ENCODE measurements at places on chromosomes 2 and 18. TPM values are rescaled to one million over a fixed set of nuclear protein-coding genes. Genes with fewer than 3 reads are reported as not detected.

Gene BCL11A
- total RNA-seq, result 1.1 TPM

Gene TDRD15
- not detected for total RNA-seq

Gene GRHL1
- 1.0 TPM for total RNA-seq

Gene RBM45
- 12.5 TPM for total RNA-seq

Gene CSRNP3
- total RNA-seq, result 15.6 TPM

- peaks cover 13% of the 10 kb centered on the region for H3K4me1 ChIP-seq
- no peaks in the 10 kb centered on the region for H3K27me3 ChIP-seq
- H3K4me3 ChIP-seq, result no peak overlapping the region
- DNase-seq, result no peak
- H3K27ac ChIP-seq, result no peak overlapping the region
- H3K36me3 ChIP-seq, result peaks cover under 1% of the 10 kb centered on the region
These were observed 65.6 kb downstream of the EMX1 start for GRCh38 chr2:72982781-72983499.

GRCh38 chr2:23905155-23905554 is 21.8 kb downstream of the ATAD2B start:
- no peaks in the 10 kb centered on the region for H3K27me3 ChIP-seq
- H3K4me3 ChIP-seq, result no peak overlapping the region
- H3K4me1 ChIP-seq, result no peaks in the 10 kb centered on the region
- H3K36me3 ChIP-seq, result no peaks in the 10 kb centered on the region

- no peak overlapping the region for H3K27ac ChIP-seq
- H3K4me3 ChIP-seq, result no peak overlapping the region
- H3K27me3 ChIP-seq, result no peaks in the 10 kb centered on the region
These were observed 5.6 kb upstream of the DNMT3A start for GRCh38 chr2:25347205-25347815.

GRCh38 chr2:195984923-195985726 is 83.5 kb downstream of the DNAH7 start:
- no peaks in the 10 kb centered on the region for H3K36me3 ChIP-seq
- H3K4me1 ChIP-seq, result no peaks in the 10 kb centered on the region
- no peaks in the 10 kb centered on the region for H3K27me3 ChIP-seq
- H3K4me3 ChIP-seq, result no peak overlapping the region
- DNase-seq, result peak; percentile 1
- no peak overlapping the region for H3K27ac ChIP-seq

GRCh38 chr2:71896385-71897136 is 251.1 kb downstream of the CYP26B1 start:
- H3K36me3 ChIP-seq, result no peaks in the 10 kb centered on the region
- peaks cover 10% of the 10 kb centered on the region for H3K27me3 ChIP-seq
- peak; percentile 52 for DNase-seq
- no peak overlapping the region for H3K27ac ChIP-seq

DNA sequence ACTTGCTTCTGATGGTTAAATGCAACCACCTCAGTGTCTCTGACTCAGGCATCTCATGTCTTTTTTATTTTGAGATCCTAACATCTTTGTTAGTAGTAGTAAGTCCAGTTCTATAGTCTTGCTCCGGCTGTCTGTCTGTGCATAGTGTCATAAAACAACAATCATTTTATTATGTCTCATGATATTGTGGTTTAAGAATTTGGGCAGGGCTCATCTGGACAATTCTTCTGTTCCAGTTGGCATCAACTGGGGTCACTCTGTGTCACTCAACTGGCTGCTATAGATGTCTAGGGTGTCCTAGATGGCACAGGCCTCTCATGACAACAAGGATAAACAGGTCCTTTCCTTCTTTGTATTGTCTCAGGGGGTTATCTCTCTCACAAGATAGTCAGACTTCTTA is 299.6 kb upstream of the ZNF521 start:
- peaks cover 18% of the 10 kb centered on the region for H3K4me1 ChIP-seq
- H3K27me3 ChIP-seq, result no peaks in the 10 kb centered on the region
- H3K4me3 ChIP-seq, result no peak overlapping the region
- DNase-seq, result no peak
- no peaks in the 10 kb centered on the region for H3K36me3 ChIP-seq

DNA sequence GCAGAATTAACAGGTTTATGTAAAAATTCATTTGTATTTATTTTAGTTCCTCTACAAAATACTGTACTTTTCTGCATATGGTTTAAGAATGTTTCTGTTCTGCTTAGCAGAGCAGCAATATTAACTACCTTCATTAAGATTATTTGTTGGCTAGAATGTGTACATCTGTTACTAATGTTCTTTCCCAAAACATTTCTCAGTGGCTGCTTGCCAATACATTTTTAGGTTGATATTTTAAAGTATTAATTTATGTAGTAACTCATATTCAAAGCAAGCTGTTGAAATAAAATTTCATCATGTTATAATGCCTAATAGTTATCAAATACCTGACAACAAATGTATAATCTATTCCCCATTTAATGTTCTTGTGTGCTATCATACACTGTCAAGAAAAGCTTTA is 40.3 kb downstream of the PRKD3 start:
- no peaks in the 10 kb centered on the region for H3K4me1 ChIP-seq
- peaks cover 12% of the 10 kb centered on the region for H3K36me3 ChIP-seq
- no peak overlapping the region for H3K4me3 ChIP-seq
- peak; percentile 59 for DNase-seq

- H3K36me3 ChIP-seq, result peaks cover 34% of the 10 kb centered on the region
- peak; percentile 39 for DNase-seq
- no peak overlapping the region for H3K4me3 ChIP-seq
- H3K27me3 ChIP-seq, result no peaks in the 10 kb centered on the region
These were observed 29.7 kb downstream of the NOL10 start for GRCh38 chr2:10659898-10660568.

All from muscle of leg (tissue), 16 donors.